ENCODE measurements at places on chromosomes 6 and 20. TPM values are rescaled to one million over a fixed set of nuclear protein-coding genes. Genes with fewer than 3 reads are reported as not detected.

EFCAB8 gene
- not detected for polyA plus RNA-seq

DNA sequence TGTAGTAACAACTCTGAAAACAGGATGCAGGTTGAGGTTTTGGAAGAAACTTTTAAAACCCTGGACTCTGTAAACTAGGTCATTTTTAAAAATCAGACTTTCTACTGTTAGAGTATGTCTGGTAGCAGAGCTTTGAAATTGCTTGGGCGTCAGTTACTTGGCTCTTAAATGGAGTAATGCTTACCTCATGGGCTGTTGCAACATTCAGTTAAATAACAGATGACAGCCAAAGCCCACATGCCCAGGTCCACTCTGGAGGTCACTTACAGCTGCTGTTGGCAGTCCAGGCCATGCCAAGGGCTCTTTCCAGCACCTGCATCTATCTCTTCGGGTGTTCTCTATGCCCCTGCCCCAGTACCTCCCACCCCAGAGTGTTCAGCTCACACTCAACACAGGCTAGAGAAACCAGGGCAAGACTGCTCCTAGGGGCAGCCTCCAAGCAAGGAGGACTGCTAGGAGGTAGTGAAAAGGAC, 96.4 kb downstream of the BANF2 start:
- H3K4me3 ChIP-seq, result no peak overlapping the region
- H3K4me1 ChIP-seq, result peaks cover 6% of the 10 kb centered on the region
- H3K36me3 ChIP-seq, result no peaks in the 10 kb centered on the region
- H3K27me3 ChIP-seq, result no peaks in the 10 kb centered on the region
- peak; percentile 46 for DNase-seq

DNA sequence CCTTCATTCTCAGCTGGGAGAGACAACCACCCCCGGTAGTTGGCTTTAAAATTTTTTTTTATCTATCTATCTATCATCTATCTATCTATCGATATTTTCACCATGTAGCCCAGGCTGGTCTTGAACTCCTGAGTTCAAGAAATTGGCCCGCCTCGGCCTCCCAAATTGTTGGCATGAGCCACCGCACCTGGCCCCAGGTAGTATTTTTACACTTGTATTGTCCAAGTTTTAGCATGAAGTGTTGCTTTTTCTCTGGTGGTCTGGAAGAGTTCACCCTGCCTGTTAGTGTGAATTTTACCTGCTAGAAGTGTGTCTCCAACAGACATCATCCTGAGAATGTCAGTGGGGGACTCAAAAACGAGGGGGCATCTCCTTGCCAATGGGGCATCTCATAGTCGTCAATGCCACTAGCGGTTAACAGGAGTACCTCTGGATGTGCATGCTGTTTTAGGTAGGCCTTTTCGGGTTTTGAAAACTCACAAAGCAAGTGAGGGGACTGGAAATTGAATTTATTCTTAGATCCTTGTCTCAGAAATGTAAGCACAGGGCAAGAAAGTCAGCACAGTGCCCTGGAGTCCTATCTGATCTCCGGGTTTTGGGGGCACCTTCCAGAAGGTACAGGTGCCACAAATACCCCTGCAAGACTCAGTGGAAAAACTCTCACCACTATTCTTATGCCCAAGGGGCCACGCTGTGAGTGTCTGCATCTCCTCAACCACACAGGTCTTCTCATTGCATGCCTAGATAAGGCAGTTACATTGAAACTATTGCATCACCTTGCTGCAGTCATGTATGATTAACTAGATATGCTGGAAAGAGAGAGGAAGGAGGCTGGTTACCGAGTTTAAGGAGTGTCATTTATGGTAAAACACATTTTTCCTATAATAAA, 37.1 kb downstream of the TNFAIP3 start:
- no peaks in the 10 kb centered on the region for H3K4me1 ChIP-seq
- H3K4me3 ChIP-seq, result no peak overlapping the region
- H3K27ac ChIP-seq, result no peak overlapping the region
- H3K27me3 ChIP-seq, result no peaks in the 10 kb centered on the region
- no peak for DNase-seq
- H3K36me3 ChIP-seq, result no peaks in the 10 kb centered on the region

DNA sequence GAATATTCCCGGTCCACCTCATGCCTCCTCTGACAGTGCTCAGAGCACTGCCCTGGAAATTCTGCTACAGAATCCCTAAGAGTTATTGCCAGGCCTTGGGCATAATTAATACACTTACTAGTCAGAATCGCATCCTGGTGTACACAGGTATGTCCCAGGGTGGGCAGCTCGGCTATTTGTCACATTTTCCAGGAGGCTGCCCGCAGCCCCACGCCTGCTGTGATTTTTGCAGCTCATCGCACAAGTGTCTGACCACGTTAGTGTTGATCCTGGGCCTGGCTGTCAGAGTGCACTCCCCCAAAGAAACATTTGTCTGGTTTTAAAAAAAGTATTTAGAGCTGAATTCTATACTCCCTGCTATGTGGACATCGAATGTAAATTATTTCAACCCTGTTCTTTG, 105.4 kb downstream of the CD83 start:
- no peaks in the 10 kb centered on the region for H3K36me3 ChIP-seq
- no peaks in the 10 kb centered on the region for H3K27me3 ChIP-seq
- H3K27ac ChIP-seq, result no peak overlapping the region

DNA sequence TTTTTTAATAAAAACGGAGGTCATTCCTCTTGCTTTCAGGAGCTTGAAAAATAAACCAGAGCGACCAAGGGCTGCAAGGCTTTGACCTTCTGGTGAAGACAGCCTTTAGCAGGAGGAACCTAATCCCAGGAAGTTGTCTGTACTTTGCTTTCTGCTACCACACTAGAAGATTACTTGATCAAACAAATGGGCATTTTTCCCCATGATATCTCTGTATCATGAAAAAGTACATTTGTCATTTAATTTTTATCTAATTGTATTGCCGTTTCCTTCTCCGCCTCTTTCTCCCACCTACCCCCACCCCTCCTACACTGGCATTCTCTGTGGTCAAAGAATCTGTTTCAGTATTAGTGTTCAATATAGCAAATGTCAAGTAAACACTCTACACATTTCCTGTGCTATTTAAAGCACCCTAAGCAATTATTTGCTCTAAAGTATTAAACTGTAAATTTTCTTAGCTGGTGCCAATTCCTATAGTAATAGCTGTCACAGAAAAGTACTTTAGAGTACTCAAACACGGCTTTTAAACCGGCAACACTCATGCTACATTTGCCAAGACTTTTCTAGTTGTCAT, 29.7 kb downstream of the ATXN1 start:
- no peaks in the 10 kb centered on the region for H3K36me3 ChIP-seq
- no peak overlapping the region for H3K27ac ChIP-seq
- no peaks in the 10 kb centered on the region for H3K27me3 ChIP-seq
- no peak overlapping the region for H3K4me3 ChIP-seq

MMUT gene
- polyA plus RNA-seq, result 22.5 TPM

DNA sequence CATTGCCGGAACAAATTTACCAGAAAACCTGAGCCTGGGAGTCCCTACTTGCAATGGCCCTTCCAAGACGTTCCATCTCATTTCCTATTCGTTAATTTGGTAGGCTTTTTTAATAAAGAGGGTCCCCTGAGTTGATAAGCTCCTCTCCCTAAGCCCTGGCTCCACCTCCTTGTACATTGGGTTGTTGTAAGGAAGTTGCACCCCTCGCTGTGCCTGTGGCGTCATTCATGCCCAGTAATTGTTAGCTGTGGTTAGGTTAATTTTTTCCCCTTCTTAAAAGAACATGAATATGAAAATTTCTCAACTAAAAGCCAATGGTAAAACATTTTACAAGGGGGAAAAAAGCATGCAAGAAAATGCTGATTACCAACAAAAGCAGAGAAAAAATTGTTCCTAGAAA, 91.9 kb downstream of the SLC24A3 start:
- no peaks in the 10 kb centered on the region for H3K27me3 ChIP-seq
- no peak overlapping the region for H3K4me3 ChIP-seq
- no peaks in the 10 kb centered on the region for H3K36me3 ChIP-seq

DNA sequence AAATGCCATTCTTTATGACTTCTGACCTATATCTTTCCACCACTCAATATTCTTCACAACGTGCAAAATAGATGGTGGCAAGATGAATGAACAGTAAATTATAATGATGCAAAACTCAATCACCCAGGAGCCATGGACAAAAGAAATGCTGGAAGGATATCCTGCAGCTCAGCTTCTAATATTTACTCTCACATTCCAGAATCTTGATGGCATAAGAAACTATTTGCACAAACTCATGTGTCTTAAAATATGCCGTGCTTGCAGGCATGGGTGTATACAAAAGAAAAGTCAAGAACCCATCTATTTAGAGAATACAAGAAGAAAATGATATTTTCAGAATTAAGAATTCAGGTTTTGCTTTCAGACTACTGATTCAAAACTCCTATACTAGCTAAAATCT, 217.8 kb downstream of the SLC35F1 start:
- no peaks in the 10 kb centered on the region for H3K4me1 ChIP-seq
- no peaks in the 10 kb centered on the region for H3K36me3 ChIP-seq
- no peak for DNase-seq
- no peak overlapping the region for H3K27ac ChIP-seq
- H3K27me3 ChIP-seq, result no peaks in the 10 kb centered on the region
- no peak overlapping the region for H3K4me3 ChIP-seq

GRCh38 chr6:149864578-149865535, 698 bp upstream of the LRP11 start:
- H3K27ac ChIP-seq, result peak overlapping the region; percentile 73
- H3K36me3 ChIP-seq, result no peaks in the 10 kb centered on the region
- no peaks in the 10 kb centered on the region for H3K27me3 ChIP-seq
- DNase-seq, result peak; percentile 68
- H3K4me1 ChIP-seq, result peaks cover 15% of the 10 kb centered on the region

DNA sequence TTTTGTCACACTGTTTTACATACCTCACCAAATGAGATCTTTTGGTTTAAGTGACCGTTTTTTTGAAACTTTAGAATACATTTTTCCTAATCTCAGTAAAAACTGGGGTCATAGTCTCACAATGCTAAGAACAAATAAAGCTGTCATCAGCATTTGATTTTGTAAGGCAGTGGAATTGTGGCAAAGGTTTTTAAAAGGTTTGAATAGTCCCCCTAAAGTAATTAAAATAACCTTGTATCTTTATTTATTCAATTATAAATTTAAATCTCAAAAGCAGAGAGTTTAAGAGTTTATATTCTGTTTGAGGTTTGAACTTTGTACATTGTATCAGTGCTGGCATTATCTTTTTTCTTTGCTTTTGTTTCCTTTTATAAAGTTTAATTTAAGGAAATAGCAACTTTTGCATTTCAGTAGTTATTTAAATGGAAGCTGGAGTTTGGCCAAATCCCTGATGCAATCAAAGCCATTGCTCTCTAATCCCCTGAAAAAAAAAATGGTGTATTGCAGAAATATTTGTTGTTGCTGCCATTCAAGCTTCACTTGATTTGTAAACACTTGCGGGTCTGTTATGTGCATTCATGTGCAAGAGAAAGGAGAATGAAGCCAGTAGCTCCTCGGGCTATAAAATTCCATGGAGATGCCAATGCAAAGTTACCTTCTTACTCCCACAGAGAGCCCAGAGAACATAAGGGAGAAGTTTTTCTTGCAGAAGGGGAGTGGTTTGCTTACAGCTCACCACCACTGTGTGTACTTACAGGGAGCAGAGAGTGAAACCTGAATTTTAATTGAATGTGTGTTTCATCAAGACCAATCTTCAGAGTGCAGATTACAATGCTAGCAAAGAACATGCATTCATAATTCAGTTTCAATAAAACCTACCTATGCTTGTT, 391.8 kb downstream of the ARHGAP18 start:
- peak; percentile 84 for DNase-seq
- peaks cover 2% of the 10 kb centered on the region for H3K36me3 ChIP-seq
- H3K4me1 ChIP-seq, result no peaks in the 10 kb centered on the region
- no peak overlapping the region for H3K27ac ChIP-seq
- H3K4me3 ChIP-seq, result no peak overlapping the region

GRCh38 chr20:59019217-59019616, at the start of gene TUBB1:
Gene TUBB1 (plus strand): TSS chr20:59019429. CDS start chr20:59019523, 94 bp downstream.
- DNase-seq, result no peak
- peaks cover 2% of the 10 kb centered on the region for H3K36me3 ChIP-seq
- H3K27ac ChIP-seq, result no peak within 1 kb of the TSS
- no peaks in the 10 kb centered on the region for H3K27me3 ChIP-seq

DNA sequence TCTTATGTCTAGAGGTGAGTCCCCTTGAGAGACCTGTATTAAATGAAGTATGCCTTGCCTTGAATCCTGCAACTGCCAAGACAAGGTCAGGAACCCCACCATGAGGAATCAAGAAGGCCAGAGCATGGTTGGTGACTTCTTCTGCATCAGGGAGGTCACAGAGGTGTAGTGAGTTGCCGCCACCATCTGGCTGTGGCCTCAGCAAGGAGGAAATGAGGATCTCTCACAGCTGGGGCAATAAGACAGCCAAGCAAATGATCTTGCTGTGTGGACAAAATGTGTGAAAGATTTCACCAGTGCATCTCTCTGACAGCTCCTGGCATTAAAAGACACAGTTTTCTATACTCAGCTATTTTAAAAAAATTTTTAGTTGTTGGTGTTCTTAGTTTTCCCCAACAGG, 611.0 kb downstream of the DOK5 start:
- no peaks in the 10 kb centered on the region for H3K36me3 ChIP-seq

GRCh38 chr6:53031281-53031680, 33.9 kb upstream of the FBXO9 start:
- H3K36me3 ChIP-seq, result peaks cover 7% of the 10 kb centered on the region
- peaks cover 15% of the 10 kb centered on the region for H3K4me1 ChIP-seq
- no peaks in the 10 kb centered on the region for H3K27me3 ChIP-seq
- DNase-seq, result no peak

- no peak overlapping the region for H3K4me3 ChIP-seq
- DNase-seq, result no peak
- H3K36me3 ChIP-seq, result no peaks in the 10 kb centered on the region
- H3K4me1 ChIP-seq, result no peaks in the 10 kb centered on the region
These were observed 25.7 kb upstream of the IRF4 start for GRCh38 chr6:365835-366234.

OR2B6 gene
- polyA plus RNA-seq, result not detected

SCAF8 gene
- 32.2 TPM for polyA plus RNA-seq

DNA sequence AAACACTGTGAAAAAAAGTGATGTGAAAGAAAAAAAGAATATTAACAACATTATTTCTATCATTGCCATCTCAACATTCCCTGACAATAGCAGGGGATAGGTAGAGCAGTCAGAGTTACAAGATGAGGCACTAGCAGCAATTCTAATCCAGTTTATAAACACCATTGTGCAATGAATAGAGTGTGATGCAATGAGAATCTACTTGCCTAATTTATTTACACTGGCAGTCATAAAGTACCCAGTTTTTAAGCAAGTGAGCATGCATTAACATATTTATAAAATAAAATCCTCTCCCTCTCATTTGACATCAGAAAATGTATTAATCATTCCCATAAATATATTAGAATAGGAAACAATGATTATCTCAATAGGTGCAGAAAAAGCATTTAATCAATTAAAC, 2.5 kb upstream of the MANEA start:
- DNase-seq, result peak; percentile 17
- H3K4me1 ChIP-seq, result peaks cover 2% of the 10 kb centered on the region

SPATA25 gene
- 0.11 TPM for polyA plus RNA-seq

DNA sequence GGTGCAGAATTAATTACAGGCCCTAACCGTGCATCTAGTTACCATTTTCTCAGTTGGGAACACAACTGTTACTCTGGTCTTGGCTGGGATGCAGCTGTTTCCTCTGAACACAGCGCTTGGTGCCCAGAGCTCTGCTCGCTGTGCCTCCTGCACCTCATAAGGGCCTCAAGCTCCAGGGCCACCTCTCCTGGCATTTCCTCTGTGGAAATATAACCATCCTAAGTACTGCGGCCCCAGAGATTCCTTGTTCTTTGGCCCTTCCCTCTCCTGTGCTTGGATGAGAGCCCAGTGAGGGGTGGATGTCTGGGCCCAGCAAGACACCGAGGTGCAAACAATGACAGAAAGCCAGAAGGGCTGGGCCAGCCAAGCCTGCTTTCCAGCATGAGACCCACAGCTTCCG, 169.9 kb upstream of the CST7 start:
- H3K4me3 ChIP-seq, result no peak overlapping the region
- H3K4me1 ChIP-seq, result peaks cover under 1% of the 10 kb centered on the region
- DNase-seq, result no peak
- H3K27ac ChIP-seq, result no peak overlapping the region
- no peaks in the 10 kb centered on the region for H3K36me3 ChIP-seq

SLC32A1 gene
- not detected for polyA plus RNA-seq

All from fibroblast of lung (primary cell).